HCT116 (cell line): ENCODE measurements at places on chromosomes 2 and 18. TPM values are rescaled to one million over a fixed set of nuclear protein-coding genes. Genes with fewer than 3 reads are reported as not detected.

GRCh38 chr2:162153608-162154224 is 1.7 kb upstream of the GCG start:
- no peaks in the 10 kb centered on the region for H3K27me3 ChIP-seq
- H3K4me3 ChIP-seq = no peak overlapping the region
- no peak overlapping the region for H3K27ac ChIP-seq
- DNase-seq = peak; percentile 52
- no peaks in the 10 kb centered on the region for H3K36me3 ChIP-seq

DNA sequence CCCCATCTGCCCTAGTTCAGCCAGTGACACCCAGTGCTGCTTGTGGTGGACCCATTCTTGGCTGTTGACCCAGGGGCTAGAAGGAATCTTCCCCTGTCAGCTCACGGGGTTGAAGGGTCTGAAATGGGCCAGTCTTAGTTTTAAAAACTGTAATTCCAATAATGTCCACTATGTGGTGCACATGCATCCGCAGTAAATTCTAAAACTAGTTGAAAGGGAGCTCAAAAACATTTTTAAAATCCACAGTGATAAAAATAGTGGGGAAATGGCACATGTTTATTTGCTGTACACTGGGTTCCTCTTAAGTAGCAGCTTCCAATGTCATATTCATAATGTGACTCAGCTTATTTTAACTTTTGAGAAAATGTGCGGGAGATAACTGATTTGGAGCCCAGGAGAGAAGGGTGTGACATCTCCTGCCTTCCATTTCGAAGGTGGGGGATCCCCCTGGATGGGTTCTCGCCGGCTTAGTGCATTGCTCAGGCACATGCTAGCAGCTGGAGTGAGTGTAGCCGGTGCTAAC is 32.8 kb downstream of the GRHL1 start:
- peaks cover 22% of the 10 kb centered on the region for H3K4me1 ChIP-seq
- no peaks in the 10 kb centered on the region for H3K27me3 ChIP-seq
- H3K4me3 ChIP-seq = no peak overlapping the region
- peak; percentile 47 for DNase-seq
- H3K27ac ChIP-seq = no peak overlapping the region
- H3K36me3 ChIP-seq = no peaks in the 10 kb centered on the region

GRCh38 chr18:69969491-69969890 is 21.8 kb upstream of the CD226 start:
- no peak for DNase-seq
- no peak overlapping the region for H3K4me3 ChIP-seq
- H3K36me3 ChIP-seq = no peaks in the 10 kb centered on the region
- no peaks in the 10 kb centered on the region for H3K4me1 ChIP-seq

DNA sequence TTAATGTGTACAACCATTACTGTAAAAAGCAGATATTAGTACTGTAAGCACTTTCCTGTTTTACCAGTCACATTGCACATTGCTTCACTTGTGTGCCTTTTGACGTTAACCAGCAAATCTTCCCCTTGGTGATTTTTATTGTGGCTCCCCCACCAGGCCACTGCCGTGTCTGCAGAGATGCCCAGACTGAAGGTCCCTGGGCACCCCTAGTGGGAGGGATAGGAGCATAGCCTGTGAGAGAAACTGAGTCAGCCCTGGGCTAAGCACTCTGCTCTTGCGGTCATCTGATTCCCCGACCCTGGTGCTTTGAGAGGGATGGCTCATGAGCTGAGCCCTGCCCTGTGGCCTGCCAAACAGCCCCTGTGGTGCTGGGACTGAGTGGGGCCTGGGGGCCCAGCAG is 73.4 kb downstream of the INPP4A start:
- no peaks in the 10 kb centered on the region for H3K36me3 ChIP-seq
- no peak overlapping the region for H3K4me3 ChIP-seq
- H3K27me3 ChIP-seq = no peaks in the 10 kb centered on the region
- H3K4me1 ChIP-seq = no peaks in the 10 kb centered on the region
- no peak for DNase-seq

The SMIM21 gene
- total RNA-seq = not detected

The C2orf92 gene
- total RNA-seq = 3.0 TPM

The PLGLB2 gene
- 0.91 TPM for total RNA-seq

The L3MBTL4 gene
- not detected for total RNA-seq

The TGFBRAP1 gene
- total RNA-seq = 18.3 TPM

The GRB14 gene
- total RNA-seq = 6.3 TPM
